ENCODE measurements at places on chromosomes 3 and 15.

DNA sequence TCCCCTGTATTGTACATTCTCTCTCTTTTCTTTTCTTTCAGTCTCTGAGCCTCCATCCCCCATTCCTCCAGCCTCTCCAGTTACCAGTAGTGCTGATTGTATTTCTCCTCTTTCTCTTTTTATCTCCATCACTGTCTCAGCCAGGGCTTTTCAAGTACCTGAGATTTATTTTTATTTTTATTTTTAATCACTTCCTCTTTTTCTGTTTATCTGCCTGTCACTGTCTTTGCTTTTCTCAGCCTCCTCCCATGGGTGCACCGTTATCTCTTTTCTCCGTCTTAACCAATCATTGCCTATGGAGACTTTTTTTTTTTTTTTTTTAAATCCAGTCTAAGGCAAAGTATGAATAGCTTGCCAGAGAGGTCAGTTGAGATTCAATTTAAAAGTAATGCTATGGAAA lies 359.3 kb downstream of the GAP43 start:
- DNase-seq = no peak

- no peak for DNase-seq
These were observed 161.4 kb upstream of the LRTM1 start for GRCh38 chr3:55089211-55089610.

GRCh38 chr3:110016235-110016815 lies 679.0 kb upstream of the DPPA4 start:
- no peak for DNase-seq

- DNase-seq = no peak
These were observed 145.0 kb downstream of the STAC start for GRCh38 chr3:36525115-36525801.

- DNase-seq = no peak
These were observed 14.5 kb upstream of the CCR1 start for GRCh38 chr3:46222435-46223161.

DNA sequence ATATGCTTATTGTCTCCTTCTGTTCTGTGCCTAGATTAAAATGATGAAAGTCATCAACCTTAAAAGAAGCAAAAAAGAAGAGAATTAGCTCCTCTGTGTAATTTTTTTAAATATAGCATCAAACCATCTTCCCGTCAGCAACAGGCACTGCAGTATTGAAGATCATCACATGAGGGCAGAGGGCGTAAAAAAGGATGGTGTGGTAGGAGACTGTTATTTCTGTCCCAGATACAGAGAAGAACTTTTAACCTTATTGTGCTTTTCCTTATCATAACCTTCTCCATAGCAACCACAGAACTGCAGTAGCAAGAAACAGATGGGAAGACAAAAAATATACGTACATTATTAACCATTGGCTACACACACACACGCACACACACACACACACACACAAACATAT lies 88.8 kb downstream of the IGSF11 start:
- no peak for DNase-seq

DNA sequence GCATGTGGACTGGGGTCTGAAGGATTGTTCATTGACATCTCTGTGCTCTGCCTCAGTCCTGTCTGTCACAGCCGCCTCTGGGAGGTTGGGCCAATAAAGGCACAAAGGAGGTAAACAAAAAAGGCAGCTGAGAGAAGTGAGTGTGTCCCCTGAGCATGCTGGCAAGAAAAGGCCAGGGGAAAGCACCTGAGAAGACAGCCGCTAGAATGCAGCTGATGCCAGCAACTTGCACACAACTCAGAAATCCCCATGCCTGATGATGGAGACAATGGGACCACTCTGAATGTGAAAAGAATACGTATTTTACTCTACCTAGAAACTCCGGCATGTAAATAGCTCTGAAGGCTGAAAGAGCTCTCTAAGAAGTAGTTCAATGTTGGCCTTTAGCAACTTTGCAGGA lies 118.7 kb downstream of the KCNH8 start:
- DNase-seq = no peak

DNA sequence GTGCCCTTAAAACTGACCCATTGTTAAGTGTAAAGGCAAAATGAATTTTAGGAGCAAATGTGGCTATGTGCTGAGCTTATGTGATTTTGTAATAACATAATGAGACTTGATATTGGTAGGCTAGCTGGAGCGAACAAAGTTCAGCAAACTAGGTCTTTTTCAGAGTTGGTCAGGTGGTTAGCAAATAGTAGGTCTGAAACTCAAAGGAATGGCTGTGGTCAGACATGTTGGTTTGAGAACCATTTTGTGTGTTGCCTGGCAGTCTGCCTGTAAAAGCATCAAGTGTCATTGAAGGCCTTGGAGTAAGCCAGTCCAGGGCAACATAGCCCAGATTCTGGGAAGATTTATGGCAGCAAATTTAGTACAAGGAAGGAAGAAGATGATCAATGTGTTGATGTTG lies 16.4 kb downstream of the FBXO22 start:
- DNase-seq = no peak

DNA sequence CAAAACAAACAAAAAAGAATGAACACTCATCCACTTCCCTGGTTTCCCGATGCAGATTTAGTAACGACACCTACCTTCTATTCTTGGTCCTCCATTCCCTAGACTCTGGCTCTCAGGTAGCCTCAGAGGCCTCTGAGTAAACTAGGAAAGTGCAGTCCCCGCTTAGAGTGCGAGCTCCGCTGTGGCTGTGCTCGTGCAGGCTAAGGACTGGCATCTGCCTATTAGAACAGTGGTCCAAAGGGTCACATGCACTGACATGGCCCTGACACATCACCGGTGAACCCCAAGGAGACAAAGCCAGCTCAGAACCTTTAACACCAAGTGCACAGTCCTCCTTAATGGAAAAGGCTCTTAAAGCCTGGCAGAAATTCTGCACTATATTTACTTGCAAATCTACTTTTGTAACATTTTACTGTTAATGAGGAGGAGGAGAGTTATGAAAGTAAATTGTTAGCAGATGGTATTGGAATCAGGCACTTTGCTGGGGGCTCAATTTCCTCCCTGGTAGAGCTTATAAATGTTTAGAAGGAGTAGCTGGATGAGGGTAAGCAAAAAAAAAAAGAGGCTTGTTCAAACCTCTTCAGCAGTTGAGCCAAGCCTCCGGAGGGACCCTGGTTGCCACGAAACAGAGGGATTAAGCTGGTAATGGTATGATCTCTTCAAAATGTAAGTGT lies 31.1 kb downstream of the VGLL4 start:
- no peak for DNase-seq

DNA sequence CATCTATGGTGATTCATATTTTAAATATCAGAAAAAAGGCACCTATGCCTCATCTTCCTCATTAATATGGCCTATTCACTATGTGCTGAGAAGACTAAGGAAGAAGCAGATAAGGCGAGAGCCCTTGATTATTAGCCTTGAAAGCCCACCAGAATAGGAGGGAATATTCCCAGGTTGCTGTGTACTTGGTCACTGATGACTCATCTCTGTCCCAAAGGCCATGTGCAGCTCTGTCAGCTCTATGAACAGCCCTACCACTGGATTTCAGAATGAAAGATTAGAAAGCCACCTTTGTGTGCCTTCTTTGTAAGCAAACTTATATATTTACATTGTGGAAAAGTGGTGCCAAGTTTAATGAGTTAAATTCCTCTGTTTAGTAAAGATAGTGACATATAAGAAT lies 211.5 kb downstream of the NFKBIZ start:
- no peak for DNase-seq

GRCh38 chr3:171906951-171907676 lies 64.0 kb downstream of the TMEM212 start:
- DNase-seq = no peak

DNA sequence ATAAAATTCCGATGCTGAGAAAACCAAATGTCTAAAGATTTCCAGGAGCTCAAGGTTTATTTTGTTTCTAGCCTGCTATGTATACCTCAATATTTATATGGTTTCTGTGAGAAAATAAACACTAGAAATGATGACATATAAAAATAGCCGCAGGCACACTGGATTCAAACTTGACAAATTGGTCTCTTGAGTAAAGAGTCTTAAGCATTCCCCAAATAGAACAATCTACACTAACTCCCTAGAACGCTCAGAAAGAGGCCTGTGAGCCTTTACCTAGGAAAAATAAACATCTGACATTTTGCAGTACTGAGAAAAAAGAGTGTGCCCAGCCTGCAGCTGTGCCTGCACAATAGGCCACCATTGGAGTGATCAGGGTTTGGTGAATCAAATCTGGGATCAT lies 75.2 kb downstream of the NEK10 start:
- DNase-seq = no peak

GRCh38 chr15:59998950-59999611 lies 5.0 kb upstream of the FOXB1 start:
- DNase-seq = no peak

- DNase-seq = no peak
These were observed 18.1 kb upstream of the SLC22A13 start for GRCh38 chr3:38247366-38248035.

DNA sequence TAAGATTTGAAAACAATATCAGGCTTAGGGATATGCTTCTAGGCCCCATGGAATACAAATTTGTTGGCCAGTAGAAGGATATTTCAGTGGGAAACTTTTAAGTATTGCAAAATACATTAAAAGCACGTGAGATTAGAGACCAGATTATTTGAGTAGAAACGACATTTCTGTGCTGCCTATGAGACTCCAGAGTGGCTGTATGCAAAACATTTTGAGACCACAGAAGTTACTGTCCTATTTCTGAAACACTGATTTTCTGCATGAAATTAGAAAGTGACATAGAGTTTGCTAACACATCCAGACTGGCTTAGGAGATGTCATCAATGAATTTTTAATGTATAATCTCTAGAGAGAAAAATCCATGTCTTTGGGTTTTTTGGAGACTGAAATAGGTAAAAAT lies 99.8 kb downstream of the KCNH8 start:
- DNase-seq = no peak

DNA sequence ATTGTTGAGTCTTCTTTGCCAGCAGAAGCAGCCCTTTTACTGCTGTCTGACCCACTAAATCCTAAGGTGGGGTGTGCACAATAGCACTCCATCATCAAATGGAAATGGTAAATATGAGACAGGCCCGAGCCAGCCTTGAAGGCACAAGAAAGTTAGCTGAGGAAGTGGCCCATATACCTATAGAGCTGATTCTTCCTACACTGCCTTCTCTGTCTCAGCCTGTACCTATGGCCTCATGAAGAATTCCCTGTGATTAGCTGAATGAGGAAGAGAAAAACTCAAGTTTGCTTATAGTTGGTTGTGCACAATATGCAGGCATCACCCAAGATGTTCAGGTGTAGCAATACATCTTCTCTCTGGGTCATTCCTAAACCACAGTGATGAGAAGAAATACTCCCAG lies 31.7 kb upstream of the XCR1 start:
- DNase-seq = no peak

DNA sequence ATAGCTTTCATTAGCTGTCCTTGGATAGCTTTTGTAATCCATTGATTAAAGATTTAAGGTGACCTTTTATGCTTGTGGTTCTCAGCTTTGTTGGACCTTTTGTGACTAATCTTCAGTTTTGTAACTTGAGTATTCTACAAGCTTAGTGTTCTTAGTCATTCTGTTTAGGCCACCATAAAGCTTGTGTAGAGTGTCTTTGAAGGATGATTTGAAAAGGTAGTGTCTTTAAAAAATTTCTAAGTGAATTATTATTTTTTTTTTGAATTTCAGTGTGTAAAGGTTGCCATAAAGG lies 7.5 kb downstream of the MORF4L1 start:
- no peak for DNase-seq

GRCh38 chr15:95202569-95203349 lies 971.4 kb downstream of the MCTP2 start:
- DNase-seq = no peak

DNA sequence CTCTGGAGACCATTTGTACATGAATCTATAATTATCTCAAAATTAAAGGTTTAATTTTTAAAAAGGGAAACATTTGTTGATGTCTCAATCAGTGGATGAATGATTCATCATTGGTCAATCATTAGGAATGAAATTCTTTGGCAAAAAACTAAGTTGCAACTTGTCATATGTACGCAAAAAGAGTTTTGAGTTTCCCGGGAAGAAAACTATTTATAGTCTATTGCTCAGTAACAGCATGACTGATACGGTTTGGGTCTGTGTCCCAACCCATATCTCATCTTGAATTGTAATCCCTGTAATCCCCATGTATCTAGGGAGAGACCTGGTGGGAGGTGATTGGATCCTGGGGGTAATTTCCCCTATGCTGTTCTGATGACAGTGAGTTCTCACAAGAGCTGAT lies 765.8 kb upstream of the ROBO1 start:
- no peak for DNase-seq

GRCh38 chr3:146948186-146948585 lies 343.0 kb upstream of the PLSCR5 start:
- DNase-seq = no peak

- no peak for DNase-seq
These were observed 353.9 kb upstream of the THBS1 start for GRCh38 chr15:39227001-39227400.

- DNase-seq = no peak
These were observed 244.2 kb downstream of the NLGN1 start for GRCh38 chr3:173641696-173642095.

DNA sequence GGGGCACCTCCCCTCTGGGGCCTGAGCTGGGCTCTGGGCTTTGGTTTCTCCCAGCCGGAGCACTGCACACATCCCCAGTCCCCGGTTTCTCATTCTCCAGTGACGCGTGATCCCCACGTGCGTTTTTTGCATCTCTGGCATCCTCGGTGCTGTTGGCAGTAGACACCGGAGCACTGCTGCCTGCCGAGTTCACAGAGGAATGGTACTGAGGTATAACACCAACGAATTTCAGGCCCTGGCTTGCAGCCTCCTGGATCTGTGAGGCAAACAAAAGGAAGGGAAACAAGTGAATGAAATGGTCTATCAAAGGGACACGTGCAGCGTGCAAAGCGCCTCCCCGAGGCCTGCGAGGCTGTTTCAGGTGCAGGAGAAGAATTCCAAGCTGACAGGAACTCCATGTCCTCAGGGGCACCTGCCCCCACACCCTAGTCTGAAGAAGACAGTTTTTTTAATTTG lies 112.9 kb downstream of the OXNAD1 start:
- no peak for DNase-seq

GRCh38 chr3:38722781-38723568 lies 73.5 kb upstream of the SCN5A start:
- DNase-seq = no peak

DNA sequence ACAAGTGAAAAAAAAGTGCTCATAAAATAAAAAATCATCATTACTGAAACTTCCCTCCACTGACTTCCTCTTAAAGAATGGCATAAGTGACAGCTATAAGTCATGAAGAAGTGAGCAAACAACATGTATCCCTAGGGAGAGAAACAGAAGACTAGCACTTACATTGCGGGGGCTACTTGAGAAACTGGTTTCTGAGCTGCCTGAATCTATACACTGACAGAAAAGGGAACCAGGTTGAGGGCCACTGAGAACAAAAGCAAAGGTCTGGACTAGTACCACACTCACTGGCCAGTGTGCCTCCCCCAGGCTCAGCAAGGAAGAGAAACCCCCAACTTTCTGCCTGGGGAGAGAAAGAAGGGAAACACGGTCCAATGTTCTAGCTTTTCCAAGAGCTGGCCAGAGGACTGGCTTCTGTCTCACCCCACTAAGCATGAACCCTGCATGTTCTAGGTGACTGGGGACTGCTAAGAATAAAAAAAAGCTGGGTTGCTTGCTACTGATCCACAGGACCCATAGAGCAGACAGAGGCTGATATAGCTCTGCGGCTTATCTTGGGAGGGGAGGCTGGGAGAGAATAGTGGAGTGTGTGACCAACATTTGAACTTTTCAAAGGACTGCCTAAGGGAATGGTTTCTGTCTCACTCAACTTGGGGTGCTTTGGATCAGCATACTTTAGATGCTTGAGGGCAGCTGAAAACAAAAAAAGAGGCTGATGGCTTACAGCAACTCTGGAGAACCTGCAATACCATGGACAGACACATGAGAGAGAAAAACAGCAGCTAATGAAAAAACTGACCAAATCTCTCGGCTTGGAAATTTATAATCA lies 8.1 kb downstream of the RAD18 start:
- DNase-seq = no peak

- no peak for DNase-seq
These were observed 407.1 kb downstream of the VPS13C start for GRCh38 chr15:61653110-61653509.
